Heart left ventricle (tissue), 16 donors: ENCODE measurements at places on chromosomes 11 and 22. TPM values are rescaled to one million over a fixed set of nuclear protein-coding genes. Genes with fewer than 3 reads are reported as not detected.

DNA sequence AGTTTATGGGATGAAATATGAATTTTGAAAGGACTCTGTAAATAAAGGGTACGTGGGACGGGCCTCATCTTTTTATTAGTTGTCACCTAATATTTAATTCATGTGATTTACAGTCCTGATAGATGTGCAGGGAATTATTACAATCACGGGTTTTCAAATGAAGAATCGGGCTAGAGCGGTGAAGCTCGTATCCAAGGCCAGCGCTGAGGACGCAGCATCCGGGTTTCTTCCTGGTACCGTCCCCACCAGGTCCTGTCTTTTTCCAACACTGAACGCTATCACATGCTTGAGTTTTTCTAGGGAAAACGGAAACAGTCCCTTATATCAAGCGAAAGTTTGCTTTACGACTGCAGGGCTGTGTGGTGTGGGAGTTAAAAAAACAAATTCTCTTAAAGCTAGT is 787 bp downstream of the SMDT1 start:
- H3K27ac ChIP-seq, result peak overlapping the region; percentile 99
- no peak for DNase-seq
- H3K36me3 ChIP-seq, result peaks cover 38% of the 10 kb centered on the region

The MIOX gene
- total RNA-seq, result not detected

The HOATZ gene
- not detected for total RNA-seq

- DNase-seq, result no peak
- no peaks in the 10 kb centered on the region for H3K36me3 ChIP-seq
- H3K4me3 ChIP-seq, result no peak overlapping the region
- H3K27me3 ChIP-seq, result no peaks in the 10 kb centered on the region
- H3K27ac ChIP-seq, result no peak overlapping the region
- H3K4me1 ChIP-seq, result no peaks in the 10 kb centered on the region
Measured at GRCh38 chr11:86664930-86665329, 7.5 kb downstream of the ME3 start.

The BARX2 gene
- total RNA-seq, result not detected

DNA sequence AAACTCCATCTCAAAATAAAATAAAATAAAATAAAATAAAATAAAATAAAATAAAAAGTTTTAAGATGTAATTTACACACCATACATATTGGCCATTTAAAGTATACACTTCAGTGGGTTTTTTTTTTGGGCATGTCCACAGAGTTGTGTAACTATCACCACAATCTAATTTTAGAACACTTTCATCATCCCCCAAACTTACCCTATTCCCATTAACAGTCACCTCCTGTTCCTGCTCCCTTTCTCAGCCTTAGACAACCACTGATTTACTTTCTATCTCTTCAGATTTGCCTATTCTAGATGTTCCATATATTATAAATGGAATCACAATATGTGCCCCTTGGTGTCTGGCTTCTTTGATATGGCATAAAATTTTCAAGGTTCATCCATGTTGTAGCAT is 4.6 kb upstream of the ACER3 start:
- peaks cover 11% of the 10 kb centered on the region for H3K4me1 ChIP-seq
- H3K27ac ChIP-seq, result no peak overlapping the region
- no peaks in the 10 kb centered on the region for H3K36me3 ChIP-seq
